Right forelimb (tissue), 1 donor: ENCODE measurements at places on chromosomes 4 and X.

DNA sequence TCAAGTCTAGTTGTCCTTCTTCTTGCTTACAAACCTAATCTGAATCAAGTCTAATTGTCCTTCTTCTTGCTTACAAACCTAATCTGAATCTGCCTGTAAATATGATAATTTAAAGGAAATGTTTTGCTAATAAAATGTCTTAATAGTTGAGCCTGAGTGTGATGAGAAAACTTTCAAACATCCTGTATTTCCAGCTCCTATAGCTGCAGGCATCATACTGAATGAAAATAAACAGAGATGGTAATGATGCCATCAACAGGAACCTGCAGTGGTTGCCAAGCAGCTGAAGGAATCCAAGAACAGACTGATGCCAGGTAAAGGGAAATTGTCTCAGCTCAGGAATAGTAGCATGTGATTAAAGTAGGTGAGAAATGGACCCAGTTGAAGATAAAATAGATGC is 156.1 kb upstream of the IRS4 start:
- DNase-seq, result no peak

DNA sequence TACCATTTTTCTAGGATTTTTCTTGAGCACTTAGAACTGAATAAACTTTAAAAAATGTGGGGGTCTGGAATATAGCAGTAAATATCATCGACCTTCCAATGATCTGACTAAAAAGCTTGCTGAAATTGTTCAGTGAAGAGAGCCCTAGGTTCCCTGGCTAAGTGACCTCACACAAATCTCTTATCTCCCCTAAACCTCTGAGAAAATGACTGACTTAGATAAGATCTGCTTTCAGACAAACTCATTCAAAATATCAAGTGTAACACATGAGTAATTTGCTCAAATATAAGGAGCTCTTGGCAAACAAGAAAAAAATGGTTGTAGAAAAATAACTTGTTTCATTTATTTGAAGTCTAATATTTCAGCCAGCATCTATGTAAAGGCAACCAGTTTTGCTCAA is 441.7 kb upstream of the SLIT2 start:
- no peak for DNase-seq

DNA sequence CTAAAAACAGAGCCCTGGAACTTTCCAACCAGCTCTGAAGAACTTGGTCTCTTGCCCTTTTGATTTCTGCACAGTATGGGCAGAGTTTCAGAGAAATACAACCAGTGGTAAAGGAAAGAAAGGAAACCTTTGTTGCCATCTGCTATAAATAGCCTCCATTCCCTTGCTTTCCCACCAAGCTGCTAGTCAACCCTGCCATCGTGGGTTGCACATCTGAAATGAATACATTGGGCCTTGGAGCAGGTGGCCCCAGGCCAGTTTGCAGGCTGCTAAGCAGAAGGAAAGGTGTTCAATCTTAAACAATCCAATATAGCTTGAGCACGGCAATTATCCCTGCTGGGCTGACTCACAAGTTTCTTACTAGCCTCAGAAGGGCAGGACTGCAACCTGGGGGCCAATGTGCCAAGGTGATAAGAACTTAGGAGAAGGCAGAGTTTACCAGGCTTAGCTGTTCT is 142.5 kb downstream of the PPARGC1A start:
- peak; percentile 55 for DNase-seq

DNA sequence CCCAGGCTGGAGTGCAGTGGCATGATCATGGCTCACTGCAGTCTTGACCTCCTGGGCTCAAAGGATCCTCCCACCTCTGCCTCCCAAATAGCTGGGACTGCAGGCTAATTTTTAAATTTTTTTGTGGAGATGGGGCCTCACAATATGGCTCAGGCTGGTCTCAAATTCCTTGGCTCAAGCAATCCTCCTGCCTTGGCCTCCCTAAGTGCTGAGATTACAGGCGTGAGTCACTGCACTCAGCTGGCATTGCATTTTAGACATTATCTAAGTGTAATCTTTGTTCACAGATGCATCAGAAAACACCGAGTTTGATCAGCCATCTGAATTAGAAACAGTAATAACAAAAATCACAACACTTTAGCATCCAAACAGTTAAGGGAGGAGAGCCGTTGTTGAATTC is 53.4 kb upstream of the CBR4 start:
- DNase-seq, result no peak

- DNase-seq, result no peak
These were observed 1.3 kb downstream of the WDR1 start for GRCh38 chr4:10115271-10115796.

- no peak for DNase-seq
These were observed 24.2 kb downstream of the ARHGAP6 start for GRCh38 chrX:11641349-11642065.

DNA sequence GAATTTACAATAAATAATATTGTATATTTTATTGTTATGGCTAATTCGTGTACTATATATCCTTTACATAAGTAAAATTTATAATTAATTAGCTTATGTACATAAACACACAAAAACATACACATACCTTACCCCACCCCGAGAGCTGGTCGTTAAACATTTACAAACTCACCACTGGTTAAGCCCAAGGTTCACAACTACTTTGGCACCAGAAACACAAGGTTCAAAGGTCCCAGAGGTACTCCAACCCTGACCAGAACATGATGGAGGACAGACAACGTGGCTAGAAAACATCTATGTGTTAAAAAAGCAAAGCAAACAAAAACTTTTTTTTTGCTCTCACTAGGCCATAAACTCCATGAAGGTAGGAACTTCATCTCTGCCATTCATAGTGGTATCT is 37.7 kb downstream of the SLC25A5 start:
- no peak for DNase-seq

DNA sequence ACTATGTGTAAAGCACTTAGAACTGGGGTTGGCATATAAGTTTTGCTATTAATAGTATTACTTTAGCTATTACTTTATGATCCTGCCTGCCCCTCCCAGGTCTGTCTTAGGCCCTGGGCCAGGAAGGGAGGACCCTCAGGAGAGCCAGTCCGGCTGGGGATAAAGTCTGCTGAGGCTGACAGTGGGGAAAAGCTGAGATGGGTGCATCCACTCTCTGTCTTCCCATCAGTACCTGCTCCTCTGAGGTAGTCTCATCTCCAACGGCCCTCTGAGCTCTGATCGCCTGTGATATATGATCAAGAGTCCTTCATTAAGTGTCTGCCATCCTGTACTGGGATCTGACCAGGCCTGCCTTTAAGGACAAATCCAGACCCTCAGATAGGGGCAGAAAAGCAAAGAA is 156.5 kb upstream of the PJA1 start:
- no peak for DNase-seq

GRCh38 chrX:130091980-130092522 is 18.2 kb downstream of the ELF4 start:
- DNase-seq, result no peak

- no peak for DNase-seq
These were observed 83.2 kb upstream of the SCML1 start for GRCh38 chrX:17654116-17654515.

- DNase-seq, result no peak
These were observed 7.7 kb upstream of the EIF1AX start for GRCh38 chrX:20149326-20149725.

GRCh38 chr4:74260036-74260435 is 48.2 kb upstream of the EPGN start:
- DNase-seq, result no peak
